ENCODE measurements at places on chromosomes 1 and 21.

DNA sequence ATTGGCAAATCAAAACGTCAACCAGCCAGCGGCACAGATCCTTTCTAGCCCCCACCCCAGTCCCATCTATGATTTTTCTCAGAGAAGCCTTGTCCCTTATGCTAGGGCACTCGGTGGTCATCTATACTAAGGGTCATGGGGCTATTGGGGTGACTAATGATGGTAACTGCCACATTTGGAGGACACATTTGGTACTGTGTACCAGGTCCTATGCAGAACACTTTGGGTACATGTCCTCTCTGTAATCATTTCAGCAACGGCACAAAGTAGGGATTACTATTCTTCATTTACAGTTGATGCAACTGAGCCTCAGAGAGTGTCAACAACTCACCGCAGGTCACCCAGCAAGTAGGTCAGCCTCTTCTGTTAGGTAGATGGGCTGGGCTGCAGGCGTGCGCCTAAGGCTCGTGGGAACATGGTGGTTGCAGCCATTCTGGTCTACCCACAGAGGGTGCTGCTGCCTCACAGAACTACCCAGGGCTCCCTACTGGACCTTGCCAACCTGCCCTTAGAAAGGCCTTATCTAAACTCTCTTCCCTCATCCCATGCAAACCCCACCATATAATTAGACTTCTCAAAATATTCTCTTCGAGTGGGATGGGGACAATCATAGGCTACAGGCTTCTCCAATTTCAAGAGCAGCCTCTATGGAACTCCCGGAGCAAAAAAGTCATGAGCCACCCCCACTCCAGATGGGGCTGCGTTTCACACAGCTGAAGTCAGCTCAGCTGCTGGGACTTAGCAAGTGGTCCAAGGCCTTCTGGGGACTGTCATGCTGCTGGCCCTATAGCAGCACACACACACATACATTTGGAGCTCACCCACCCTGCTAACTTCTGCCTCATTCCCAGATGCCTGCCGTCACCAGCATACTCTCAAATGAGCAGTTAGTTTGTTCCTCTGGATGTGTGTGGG, 5.8 kb upstream of the SDHB start:
- no peak for DNase-seq

DNA sequence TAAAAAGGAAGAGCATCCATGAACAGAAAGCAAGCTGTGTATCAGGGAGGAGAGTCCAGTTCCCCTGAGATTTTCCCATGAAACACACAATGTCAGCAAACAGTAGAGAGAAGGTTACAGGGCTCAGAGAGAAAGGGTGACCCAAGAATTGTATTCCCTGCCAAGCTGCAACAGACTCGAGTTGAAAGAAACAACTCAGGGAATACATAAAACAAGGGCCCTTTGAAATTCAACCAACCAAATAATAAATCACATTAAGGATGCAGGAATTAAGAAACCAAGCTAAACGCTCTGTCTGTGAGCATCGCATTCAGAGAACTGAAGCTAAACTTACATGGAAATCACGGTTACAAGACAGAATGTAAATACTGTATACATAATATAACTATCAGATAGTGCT, 20.2 kb downstream of the S100A16 start:
- DNase-seq = no peak

GRCh38 chr1:11531314-11531870, 52.4 kb downstream of the DISP3 start:
- DNase-seq = no peak

- DNase-seq = no peak
These were observed 89.3 kb downstream of the ITPKB start for GRCh38 chr1:226649780-226650179.

- no peak for DNase-seq
These were observed 1.1 kb upstream of the TMEM167B start for GRCh38 chr1:109089242-109090015.

DNA sequence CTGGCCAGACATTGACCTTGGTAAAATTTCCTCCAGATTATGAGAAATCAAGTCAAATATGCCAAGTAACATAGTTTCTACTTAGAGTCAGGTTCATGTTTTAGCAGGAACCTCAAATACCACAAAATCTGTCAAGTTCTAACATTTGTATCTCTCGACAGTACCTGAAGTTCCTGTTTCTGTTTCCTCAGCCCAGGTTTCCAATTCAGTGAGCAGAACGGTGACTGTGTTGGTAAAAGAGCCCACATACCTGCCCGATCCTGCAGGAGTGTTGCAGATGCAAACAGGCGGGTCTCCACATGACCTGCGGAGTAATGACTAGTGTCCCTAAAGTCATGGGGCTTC, 57.9 kb upstream of the LGALS8 start:
- DNase-seq = no peak

DNA sequence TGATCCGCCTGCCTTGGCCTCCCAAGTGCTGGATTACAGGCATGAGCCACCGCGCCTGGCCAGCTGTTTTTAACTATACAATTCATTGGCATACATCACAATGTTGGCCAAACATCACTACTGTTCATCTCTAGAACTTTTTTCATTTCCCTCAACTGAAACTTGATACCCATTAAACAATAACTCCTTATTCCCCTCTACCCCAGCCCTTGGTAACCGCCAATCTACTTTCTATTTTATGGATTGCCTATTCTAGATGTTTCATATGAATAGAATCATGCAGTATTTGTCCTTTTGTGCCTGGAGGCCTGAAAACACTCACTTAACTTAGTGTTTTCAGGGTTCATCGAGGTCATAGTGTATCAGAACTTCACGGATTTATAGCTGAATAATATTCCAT, 16.2 kb downstream of the BTF3L4 start:
- no peak for DNase-seq

DNA sequence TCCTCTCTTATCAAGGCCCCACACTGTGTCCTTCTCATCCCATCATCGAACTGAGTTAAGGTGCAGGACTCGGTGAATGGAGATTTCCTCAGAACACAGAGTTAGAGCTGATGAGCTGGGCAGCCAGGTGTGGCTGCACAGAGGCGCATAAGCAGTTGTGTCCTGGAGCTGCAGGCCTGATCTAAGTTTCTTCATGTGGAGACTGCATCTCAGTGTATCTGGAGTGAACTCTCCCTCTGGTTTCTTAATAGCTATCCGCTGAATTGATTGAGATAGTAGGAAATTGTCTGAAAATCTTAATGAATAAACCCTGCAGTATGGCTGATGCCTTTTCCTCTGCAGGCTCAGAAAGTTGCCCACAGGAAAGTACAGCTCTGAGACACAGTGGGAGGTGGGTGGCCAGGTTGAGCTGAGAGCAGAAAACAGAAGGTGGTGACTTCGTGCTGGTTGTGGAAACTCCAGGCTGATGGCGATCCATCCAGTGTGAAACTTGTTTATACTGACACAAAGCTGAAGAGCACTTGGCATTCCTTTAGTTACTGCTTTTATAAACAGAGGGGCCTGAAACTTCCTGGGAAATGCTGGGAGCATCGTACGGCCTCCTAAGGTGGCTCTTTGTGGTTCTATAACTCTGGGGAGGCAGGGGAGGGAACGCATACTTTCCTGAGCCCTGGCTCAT, 67.4 kb upstream of the F3 start:
- DNase-seq = no peak

- DNase-seq = no peak
These were observed 256.3 kb upstream of the ADGRL4 start for GRCh38 chr1:79262745-79263258.

Data from activated CD4-positive, CD25-positive, alpha-beta regulatory T cell (primary cell).